Cardiac muscle cell (in vitro differentiated cells and primary cell): ENCODE measurements at places on chromosomes 5 and 9. TPM values are rescaled to one million over a fixed set of nuclear protein-coding genes. Genes with fewer than 3 reads are reported as not detected.

The CEL gene
- total RNA-seq: 1.1 and 1.6 TPM in 2 replicates

The KCNMB1 gene
- 1.9 and 2.9 TPM in 2 replicates for total RNA-seq

The OTULINL gene
- total RNA-seq: 0.27 and 0.42 TPM in 2 replicates

The NXNL2 gene
- 0.56 TPM in 1 of 2 replicates, not detected in the other for total RNA-seq

The ZNF883 gene
- 3.9 and 5.3 TPM in 2 replicates for total RNA-seq

The KLF4 gene
- 0.56 and 1.4 TPM in 2 replicates for total RNA-seq

The NSG2 gene
- 0.57 TPM in 1 of 2 replicates, not detected in the other for total RNA-seq

The ZNF366 gene
- total RNA-seq: not detected in 2 replicates

The FGFR4 gene
- 1.1 and 2.8 TPM in 2 replicates for total RNA-seq

- DNase-seq: peak; percentile 95
Measured at GRCh38 chr5:174327317-174327864, 281.9 kb downstream of the NSG2 start.

DNA sequence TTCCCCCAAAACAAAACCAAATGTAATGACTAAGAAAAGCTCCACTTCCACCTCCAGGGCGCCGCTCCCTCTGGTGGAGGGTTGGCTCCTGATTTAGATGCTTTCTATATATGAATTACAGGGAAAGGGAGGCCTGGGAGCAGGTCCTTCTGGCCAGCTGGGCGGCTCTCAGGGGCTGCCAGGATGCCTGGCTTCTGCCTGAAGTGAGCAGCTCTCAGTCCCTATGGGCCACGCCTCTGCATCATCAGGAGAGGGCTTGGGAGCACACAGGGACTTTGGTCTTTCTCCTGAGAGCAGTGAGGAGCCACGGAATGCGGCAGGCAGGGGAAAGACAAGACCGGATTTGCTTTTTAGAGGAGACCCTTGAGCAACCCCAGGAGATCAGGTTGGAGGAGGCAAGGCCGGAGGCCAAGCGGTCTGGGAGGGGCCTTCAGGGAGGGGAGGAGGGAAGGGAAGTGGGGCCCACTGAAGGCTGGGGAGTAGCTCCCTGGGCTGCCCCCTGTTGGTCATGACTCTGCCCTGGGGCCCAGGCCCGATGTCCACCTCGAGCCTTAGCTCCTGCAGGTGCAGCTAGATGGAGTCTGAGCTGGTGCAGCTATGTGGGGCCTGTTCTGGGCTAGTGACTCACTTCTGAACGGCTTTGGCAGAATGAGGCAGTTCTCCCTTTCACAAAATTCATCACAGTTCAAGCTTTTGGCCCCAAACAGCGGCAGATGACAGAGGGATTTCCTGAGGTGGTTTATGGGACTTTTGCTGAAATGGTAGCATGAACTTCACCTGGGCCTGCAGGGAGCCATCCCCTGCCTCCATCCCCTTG, 11.3 kb upstream of the GRHPR start:
- DNase-seq: peak; percentile 25

DNA sequence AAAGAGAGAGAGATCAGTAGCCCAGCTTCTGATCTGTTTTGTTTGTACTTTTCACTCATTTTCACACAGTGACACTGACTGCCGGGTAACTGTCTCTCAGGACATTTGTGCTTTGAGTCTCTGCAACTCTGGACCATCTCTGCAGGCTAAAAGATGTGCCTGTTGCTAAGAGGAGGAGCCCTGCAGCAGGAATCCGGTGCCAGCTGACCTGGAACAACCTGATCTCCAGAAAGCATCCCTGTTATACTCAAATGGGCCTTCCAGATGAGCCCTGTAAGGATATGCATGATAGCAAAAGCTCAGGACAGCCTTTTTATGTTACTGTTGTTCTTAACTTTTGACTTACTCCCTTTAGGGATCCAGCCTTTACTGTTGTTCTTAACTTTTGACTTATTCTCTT, 170.7 kb upstream of the RASEF start:
- DNase-seq: no peak

GRCh38 chr5:98104454-98105188, 668.8 kb upstream of the RGMB start:
- no peak for DNase-seq

GRCh38 chr5:134504629-134505300, 20.7 kb upstream of the JADE2 start:
- DNase-seq: no peak

- DNase-seq: no peak
Measured at GRCh38 chr9:13113216-13113615, 166.3 kb downstream of the MPDZ start.

DNA sequence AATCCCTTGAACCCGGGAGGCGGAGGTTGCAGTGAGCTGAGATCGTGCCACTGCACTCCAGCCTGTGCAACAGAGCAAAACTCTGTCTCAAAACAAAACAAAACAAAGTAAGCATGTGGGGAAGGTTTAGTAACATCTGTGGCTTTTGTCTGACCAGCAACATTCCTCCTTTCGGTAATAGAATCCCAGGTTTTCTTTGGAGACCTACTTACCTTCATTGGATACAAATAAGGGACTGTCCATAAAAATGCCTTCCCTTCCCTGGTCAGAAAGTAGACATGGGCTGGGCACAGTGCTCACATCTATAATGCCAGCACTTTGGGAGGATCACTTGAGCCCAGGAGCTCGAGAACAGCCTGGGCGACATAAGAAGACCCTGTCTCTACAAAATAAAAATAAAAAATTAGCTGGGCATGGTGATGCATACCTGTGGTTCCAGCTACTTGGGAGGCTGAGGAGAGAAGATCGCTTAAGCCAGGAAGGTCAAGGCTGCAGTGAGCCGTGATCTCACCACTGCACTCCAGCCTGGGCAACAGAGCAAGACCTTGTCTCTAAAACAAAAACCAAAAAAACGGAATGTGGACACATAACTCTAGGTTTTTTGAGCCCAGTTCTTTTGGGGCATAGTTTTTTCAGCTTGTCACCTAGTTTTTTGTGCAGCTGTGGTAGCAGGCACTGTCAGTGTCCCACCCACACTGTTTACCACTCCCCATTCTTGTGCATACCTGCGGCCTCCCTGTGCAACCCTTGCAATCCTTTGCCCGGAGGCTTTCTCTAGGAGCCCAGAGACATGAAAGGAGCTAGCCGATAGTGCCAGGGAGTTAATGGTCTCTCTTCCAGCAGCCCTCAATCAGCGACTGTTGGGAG, 9.0 kb upstream of the SPINK4 start:
- no peak for DNase-seq

GRCh38 chr5:25025831-25026230, 381.1 kb upstream of the CDH10 start:
- DNase-seq: no peak

DNA sequence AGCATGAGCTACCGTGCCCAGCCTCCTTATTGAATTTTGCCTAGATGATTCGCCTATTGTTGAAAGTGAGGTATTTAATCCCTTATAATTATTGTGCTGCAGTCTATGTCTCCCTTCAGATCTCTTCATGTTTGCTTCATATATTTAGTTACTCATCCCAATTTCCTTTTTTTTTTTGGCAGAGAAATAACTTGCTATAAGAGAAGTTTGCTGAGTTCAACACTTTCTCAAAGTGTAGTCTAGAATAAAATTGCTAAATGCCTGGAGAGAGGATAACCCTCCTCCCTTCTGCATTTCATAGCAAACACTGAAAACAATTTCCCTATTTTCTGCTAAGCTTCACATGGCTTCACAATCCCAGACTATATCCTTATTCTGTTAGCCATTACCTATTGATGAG, 136.6 kb upstream of the CD180 start:
- no peak for DNase-seq

DNA sequence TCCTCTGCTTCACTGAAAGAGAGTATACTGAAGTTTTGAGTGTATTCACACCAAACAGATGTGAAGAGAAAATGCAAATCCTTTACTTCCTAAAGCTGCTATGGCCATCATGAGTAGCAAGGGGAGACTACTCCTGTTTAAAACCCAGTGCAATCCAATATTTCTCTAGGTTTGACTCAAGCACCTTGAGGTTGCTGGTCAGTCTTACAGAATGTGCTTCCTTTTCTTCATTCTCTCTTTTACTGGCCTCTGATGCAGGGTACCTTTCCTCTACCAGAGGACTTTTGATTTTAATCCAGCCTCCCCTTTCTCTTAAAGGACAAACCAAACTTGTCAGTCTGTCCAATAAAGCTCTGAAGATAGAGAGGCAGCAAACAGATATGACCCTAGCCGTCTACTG, 98.1 kb upstream of the TLE4 start:
- no peak for DNase-seq
